ENCODE measurements at places on chromosomes 16 and 17.

DNA sequence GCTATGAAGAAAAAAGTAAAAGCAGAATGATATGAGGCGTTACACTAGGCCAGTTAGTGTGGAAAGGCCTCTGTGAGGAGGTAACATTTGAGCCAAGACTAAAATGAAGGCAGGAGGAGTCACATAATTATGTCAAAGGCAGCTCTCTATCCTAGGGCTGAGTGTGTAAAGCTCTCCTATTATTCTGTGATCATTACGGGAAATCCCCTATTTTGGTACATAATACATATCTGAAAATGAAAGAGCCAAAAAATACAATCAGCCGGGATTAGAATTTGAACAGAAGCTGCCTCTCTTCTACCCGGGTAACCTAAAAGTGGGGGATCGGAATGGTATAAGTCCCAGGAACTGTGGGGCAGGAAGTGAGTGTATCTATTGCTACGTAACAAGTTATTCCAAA, 27.1 kb downstream of the HEATR3 start:
- no peak for DNase-seq

DNA sequence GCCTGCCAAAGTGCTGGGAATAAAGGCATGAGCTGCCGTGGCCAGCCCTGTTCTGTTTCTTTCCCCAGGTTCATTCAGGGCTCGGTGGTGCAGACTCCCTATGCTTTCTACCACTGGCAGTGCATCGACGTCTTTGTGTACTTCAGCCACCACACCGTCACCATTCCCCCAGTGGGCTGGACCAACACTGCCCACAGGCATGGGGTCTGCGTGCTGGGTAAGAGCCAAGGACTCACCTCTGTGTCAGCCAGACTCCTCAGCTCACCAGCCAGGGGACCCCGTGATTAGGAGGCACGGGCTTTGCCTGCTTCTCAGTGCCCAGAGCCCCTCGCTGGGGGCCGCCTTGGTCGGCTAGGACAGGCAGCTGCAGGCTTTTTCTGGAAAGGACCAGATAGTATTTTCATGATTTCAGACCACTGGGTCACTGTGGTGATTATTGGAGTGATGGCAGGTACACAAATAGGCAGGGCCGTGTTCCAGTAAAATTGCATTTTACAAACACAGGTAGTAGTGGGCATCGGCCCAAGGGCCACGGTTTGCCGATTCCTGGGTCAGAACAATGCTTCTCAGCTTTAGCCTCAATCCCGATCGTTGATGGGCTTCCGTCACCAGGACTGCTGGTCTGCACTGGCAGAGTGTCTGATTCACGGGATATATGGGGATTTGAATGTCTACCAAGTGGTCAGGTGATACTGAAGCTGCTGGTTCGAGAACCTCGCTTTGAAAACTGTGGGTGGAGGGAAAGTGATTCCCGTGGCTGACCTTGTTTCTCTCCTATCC, 5.0 kb downstream of the ENGASE start:
- DNase-seq = no peak

GRCh38 chr16:75620326-75621169, 2.5 kb downstream of the ADAT1 start:
- DNase-seq = no peak

- DNase-seq = no peak
Observed at GRCh38 chr17:32985050-32985756, 6.4 kb upstream of the SPACA3 start.

GRCh38 chr17:61448042-61448441, 4.2 kb upstream of the TBX4 start:
- no peak for DNase-seq

GRCh38 chr17:30832438-30833124, 815 bp downstream of the ATAD5 start:
- no peak for DNase-seq

DNA sequence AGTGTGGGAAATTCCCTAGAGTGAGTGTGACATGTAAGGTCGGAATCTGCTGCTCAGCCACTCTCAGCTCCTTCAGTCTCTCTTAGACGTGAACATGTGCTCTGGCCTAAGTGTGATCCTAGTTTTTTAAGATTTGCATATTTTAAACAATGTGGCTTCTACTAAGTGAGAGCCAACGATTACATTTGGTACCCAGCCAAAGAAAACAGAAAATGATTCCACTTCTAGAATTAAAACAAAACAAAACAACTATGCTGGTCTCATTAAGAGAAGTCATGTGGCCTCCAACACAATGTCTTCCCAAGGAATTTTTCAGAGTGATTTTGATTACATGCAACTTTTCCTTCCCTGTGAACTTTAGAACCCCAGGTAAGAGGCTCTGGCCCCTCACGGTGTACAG, 10.1 kb downstream of the TMEM238L start:
- no peak for DNase-seq

- DNase-seq = no peak
Observed at GRCh38 chr16:85463672-85464382, 149.3 kb upstream of the GSE1 start.

GRCh38 chr16:2497116-2497630, 16.6 kb upstream of the ATP6V0C start:
- no peak for DNase-seq

DNA sequence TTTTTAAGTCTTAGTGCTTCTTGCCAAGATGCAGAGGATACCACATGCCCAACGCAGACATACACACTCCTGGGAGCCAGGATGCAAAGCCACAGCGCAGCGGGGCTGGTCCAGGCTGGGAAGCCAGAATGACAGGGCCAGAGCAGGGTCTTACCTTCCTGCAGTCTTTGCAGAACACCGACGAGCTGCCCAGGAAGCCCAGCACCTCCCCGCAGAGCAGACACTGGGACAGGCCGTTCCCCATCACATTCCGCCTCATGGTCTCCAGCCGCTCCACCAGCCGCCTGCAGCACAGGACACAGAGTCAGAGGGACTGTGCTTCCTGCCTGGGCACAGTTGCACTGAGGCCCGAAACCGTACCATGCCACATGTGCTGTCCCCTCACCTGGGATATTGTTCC, 33.3 kb downstream of the RPH3AL start:
- no peak for DNase-seq

DNA sequence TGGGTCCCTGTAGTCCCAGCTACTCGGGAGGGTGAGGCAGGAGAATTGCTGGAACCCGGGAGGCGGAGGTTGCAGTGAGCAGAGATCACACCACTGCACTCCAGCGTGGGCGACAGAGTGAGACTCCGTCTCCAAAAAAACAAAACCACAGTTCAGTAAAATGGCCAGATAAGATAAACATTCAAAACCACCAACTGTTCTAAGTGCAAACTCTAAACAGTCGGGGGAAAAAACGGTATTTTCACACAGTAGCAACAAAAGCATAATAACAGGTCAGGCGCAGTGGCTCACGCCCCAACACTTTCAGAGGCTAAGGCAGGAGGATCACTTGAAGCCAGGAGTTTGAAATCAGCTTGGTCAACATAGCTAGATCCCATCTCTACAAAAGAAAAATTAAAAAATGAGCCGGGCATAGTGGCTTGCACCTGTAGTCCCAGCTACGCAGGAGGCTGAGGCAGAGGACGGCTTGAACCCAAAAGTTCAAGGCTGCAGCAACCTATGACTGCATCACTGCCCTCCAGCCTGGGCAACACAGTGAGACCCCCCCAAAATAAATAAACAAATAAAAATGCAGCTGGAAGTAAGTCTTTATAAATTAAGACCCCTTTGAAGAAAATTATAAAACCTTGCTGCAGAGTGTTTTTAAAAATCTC, 10.8 kb upstream of the HASPIN start:
- DNase-seq = no peak

DNA sequence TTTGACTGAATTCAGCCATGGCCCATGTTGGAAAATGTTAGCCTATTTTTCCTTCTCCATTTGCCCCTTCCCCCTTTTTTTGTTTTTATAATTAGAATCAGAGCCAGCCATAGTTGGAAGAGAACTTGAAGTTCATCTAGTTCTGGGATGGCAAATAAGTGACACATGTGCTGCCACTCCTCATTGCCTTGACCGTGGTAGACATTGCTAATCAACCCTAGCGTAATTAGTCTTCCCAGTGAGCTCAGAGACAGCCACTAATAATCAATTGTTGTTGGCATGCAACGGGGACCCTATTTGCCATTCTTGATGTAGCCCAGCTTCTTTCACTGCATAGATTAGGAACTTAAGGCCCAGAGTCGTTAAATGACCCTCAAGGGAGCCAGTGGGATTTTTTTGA, 16.6 kb downstream of the CMIP start:
- no peak for DNase-seq

DNA sequence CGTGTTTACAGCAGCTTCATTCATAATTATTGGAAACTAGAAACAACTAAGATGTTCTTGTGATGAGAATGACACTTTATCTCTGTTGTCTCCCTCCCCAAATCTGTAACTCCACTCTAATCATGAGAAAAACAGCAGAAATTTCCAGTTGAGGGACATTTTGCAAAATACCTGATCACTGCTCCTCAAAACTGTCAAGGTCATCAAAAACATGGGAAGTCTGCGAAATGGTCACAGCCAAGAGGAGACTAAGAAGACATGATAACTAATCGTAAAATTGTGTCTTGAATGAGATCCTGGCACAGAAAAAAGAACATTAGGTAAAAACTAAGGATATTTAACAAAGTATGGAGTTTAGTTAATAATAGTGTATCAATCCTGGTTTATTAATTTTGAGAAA, 204.2 kb downstream of the CYLD start:
- no peak for DNase-seq

- no peak for DNase-seq
Observed at GRCh38 chr16:78363843-78364555, 264.5 kb downstream of the WWOX start.

DNA sequence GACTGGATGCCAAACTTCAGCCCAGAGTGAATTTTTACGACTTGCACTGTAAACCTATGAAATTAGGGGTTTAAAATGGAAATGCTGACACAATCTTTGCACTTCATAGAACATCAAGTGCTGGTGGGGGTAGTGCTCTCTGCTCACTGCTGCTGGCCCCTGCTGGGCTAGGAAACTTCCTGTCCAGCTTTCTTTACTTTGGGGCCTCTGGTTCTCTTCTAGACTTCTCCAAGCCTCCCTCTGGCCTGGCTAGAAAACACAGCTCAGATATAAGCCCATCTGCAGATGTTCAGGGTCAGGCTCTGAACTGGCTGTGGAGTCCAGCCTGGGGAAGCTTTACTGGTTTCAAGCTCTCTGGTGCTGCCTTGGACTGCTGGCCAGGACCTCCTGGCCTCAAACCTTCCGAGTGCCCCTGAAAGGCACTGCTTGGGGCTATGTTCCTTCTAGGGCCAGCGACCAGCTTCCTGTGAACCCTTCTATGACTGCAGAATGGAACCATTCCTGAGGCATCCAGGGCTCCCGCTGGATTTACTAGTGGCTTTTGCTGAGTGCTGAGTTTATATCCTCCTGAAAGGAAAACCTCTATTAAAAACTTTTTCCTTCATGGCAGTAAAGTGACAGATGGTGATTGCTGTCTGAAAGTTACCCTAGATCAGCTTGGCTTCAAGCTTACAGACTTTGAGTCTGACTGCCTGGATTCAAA, 59.4 kb downstream of the TBX4 start:
- no peak for DNase-seq

GRCh38 chr17:50325906-50326305, 20.0 kb upstream of the XYLT2 start:
- DNase-seq = no peak

- DNase-seq = peak; percentile 39
Observed at GRCh38 chr17:488993-489757, 136.6 kb upstream of the RPH3AL start.

Measured in stimulated activated CD8-positive, alpha-beta memory T cell treated with anti-CD3 and anti-CD28 coated beads, Interleukin-7, amount 100 ng/mL, for 48 hours (primary cell).